ENCODE measurements at places on chromosomes 3 and 15.

DNA sequence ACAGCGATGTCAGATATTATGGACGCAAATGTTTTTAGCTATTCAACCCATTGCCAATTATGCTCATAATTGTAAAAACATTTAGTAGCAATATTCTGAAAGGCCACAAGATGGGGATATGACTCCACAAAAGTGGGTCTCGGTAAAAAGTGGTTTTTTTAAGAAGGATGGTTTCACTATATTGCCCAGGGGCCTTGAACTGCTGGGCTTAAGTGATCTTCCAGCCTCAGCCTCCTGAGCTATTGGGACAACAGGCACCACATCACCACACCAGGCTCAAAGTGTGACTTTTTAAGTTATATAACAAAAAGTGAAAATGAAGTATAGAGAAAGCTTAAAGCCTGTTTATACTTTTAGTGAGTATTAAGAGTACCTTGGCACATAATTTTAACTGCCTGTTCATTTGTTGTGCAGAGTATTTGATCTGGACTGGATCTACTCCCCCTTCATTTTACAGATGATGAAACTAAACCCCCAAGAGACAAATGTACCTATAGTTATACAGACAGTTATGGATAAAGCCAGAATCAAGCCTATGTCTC, 9.4 kb downstream of the NAA50 start:
- DNase-seq, result no peak

- DNase-seq, result no peak
Measured at GRCh38 chr15:39312984-39313383, 267.9 kb upstream of the THBS1 start.

DNA sequence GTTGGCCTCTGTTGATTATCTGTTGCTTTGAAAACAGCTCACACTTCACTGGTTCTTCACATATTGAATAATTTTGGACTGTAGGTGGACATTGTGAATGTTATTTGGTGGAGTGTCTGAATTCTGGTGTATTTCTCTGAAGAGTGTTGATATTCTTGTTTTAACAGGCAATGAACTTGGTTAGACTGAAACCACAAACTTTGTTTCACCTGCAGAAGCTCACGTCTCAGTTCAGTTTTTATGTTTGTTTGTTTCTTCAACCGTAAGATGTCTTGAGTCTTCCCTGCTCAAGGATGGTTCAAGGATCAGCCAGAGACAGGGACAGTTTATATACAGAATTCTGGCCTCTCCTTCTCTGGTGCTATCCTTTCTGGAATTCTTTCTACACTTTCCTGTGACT, 43.6 kb downstream of the C3orf20 start:
- no peak for DNase-seq

DNA sequence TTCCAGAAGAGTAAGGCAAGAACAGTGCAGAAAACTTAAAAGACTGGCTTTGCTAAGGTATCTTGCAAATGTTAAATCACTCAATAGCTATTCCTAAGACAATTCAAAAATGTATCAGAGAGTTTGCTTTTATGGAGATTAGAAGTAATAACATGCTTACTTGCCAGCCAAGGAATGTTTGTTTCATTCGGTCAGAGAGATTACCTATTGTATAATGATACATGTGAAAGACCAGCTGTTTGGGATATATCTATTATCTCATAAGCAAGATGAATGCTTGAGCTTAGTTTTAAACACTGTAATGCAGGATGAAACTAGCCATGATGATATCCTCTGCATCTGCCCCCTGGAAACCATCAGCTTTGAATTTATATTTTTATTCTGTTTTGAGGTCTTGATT, 70.7 kb downstream of the MAP2K5 start:
- DNase-seq, result no peak

DNA sequence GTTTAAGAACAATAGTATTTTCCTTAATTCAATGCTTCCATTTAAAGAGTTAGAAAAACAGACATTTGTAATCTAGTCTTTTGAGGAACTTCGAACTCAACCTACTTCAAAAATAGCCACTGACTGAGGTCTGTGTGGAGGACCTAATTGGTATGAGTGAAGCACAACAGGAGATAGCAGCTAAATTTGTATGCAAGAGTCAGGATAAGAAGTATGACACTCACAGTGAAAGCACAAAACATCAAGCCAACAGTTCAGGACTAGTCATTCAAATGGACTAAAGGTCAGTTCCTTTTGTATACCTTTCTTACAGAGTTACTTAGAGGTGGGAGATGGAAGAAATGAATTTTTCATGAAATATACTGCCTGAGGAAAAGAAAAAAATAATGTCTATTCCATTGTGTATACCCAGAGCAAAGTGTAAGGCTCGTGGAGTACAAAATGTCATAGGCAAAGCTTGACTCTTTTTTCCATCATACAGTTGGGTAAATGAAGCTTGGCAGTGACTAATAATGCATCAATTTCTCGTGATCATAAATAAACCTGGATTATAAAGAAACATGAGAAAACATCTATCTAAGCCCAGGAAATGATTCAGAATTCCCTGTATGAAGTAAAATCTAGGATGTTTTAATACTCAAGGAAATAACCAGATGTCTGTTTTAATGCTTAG, 1005.2 kb upstream of the CADM2 start:
- DNase-seq, result no peak

DNA sequence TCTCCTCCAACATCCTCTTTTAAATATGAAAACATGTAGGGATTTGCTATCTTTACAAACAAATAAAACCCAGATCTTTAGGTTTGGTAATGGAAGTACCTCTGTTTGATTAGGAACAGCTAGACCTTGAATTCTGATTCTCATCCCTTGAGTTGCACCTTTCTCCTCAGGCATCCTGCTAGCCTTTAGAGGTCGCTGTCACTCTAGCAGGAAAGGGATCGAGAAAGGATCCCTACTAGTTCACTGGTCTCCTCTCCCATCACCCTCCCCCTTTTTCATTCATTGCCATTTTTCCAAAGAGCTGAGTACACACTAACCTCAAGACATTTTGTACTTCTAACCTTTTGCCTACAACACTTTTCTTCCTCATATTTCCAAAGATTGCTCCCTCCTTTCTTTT, 569.8 kb downstream of the RBMS3 start:
- DNase-seq, result no peak

DNA sequence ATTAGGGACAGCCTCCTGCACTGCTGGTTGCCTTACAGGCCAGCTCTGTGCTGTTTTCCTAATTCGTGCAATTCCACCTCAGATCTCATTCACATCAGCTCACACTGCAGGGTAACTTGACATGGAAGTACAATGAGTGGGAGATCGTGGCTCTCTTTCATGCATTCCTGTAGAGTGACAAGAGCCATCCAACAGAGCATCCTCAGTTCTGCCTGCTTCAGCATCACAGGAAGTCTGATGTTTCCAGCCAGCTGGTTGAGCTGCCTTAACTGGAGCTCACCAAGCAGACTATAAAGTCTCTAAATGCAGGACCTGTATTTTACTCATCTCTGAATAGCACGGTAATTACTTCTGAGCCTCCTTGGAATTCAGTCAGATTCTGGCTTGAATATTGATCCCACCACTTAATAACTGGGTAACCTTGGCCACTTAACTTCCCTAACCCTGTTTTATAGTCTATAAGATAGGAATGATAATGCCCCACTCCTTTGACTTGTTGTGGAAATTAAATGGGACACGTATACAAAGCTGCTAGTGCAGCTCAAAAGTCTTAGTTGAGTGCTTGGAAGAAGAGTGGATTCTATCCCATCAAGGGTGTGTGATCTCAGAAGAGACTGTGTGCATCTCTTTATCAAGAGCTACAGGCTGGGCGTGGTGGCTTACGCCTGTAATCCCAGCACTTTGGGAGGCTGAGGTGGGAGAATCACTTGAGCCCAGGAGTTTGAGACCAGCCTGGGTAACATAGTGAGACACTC, 1.4 kb upstream of the DIS3L start:
- no peak for DNase-seq

GRCh38 chr3:34207002-34207401, 408.6 kb downstream of the PDCD6IP start:
- no peak for DNase-seq

GRCh38 chr3:139756529-139757103, 78.8 kb upstream of the NMNAT3 start:
- no peak for DNase-seq
